PC-3 (cell line): ENCODE measurements at places on chromosomes 2 and 18. TPM values are rescaled to one million over a fixed set of nuclear protein-coding genes. Genes with fewer than 3 reads are reported as not detected.

DNA sequence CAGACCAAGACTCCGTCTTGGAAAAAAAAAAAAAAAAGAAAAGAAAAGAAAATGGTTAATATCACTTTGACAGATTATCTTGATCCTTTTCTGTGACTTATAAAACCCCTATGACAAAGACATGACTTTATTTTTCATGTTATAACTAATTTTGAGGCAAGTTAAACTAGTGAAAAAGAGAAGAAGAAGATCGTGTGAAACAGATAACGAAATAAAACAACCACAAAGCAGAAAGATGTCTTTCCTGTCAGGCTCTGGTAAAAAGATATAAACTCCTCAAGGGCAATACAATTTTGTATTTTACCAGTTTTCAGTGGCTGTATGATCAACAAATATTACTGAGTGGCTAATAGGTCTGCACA, 13.4 kb upstream of the RBMS1 start:
- H3K27ac ChIP-seq, result no peak overlapping the region
- no peak overlapping the region for H3K4me3 ChIP-seq
- H3K27me3 ChIP-seq, result no peaks in the 10 kb centered on the region
- peaks cover 7% of the 10 kb centered on the region; the same call in 1 of the 2 replicates for H3K4me1 ChIP-seq
- no peaks in the 10 kb centered on the region for H3K36me3 ChIP-seq

DNA sequence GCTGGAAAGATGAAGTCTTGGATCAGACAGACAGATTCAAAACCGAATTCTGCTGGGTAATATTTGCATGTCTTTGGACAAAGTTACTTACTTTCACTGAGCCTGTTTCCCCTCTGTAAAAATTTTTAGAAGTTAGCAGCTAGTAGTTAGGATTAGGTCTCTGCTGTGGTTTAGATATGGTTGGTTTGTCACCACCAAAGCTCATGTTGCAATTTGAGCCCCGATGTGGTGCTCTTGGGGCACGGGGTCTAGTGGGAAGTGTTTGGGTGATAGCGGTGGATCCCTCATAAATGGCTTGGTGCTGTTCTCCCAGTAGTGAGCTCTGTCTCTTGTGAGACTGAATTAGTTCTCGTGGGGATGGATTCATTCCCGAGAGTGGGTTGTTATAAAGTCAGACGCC, 38.9 kb upstream of the PNO1 start:
- no peak for DNase-seq
- H3K27me3 ChIP-seq, result no peaks in the 10 kb centered on the region
- no peak overlapping the region for H3K27ac ChIP-seq

- H3K36me3 ChIP-seq, result no peaks in the 10 kb centered on the region
- H3K27ac ChIP-seq, result no peak within 1 kb of the TSS
- DNase-seq, result peak; percentile 5
Observed at GRCh38 chr2:241188361-241189092, at the start of gene ANO7. Gene ANO7 (plus strand): TSS chr2:241188677. CDS start chr2:241190064, 1,387 bp downstream.

- no peak for DNase-seq
- no peak overlapping the region for H3K27ac ChIP-seq
- H3K36me3 ChIP-seq, result no peaks in the 10 kb centered on the region
- no peak overlapping the region for H3K4me3 ChIP-seq
- H3K27me3 ChIP-seq, result no peaks in the 10 kb centered on the region
Observed at GRCh38 chr2:111910609-111911277, 12.3 kb downstream of the MERTK start.

DNA sequence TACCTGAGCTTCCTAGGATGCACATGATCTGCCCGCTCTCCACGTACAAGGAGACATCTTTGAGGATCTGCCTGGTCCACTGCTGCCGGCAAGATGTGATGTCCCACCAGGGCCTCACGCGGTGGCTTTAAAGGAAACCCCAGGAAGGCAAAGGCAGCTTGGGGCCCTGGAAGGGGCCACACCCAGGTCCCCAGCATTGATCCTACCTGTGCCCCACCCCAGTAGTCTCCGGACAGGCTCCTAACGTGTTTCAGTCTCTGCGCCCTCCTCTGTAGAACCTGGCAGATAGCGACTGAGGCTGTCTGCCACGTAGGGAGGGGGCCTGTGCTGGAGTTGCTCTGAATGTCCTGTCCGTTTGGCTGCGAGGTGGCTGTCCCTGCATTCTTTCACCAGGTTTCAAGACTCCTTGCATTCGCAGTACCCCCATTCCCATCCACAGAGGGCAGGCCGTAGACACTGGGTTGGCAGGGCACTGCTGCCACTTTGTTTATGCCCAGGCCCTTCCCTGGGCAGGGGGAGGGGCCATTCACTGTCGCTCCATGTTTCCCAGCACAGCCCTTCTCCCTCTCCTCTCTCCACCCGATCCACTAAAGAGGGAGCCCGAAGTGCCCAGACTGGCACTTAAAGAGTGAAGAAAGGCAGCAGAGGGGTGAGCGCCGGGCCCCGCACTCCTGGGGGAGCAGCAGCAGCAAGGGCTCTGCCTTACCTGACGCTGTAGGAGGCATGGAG, 644 bp downstream of the ABCG5 start:
- H3K27me3 ChIP-seq, result no peaks in the 10 kb centered on the region
- no peak overlapping the region for H3K27ac ChIP-seq
- no peak for DNase-seq
- H3K36me3 ChIP-seq, result no peaks in the 10 kb centered on the region
- H3K4me3 ChIP-seq, result no peak overlapping the region

DNA sequence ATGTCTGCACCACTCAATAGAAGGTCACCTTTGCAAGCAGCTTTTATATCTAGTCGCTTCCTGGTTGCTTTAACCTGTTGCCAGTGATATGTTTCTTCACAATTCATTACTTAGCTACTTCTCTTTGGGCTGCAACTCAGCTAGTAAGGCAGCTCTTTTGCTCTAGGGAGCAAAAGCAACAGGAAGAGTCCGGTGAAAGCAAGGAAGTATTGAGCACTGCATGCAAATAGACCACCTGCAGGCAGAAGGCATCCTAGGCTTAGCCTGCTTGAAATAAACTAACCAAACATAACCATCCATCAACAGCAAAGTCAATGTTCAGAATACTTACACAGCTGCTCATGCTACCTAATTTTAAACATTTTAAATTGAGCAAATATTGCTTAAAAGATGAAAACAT, 529.2 kb upstream of the LINC00305 start:
- H3K4me3 ChIP-seq, result no peak overlapping the region
- no peaks in the 10 kb centered on the region for H3K36me3 ChIP-seq
- H3K4me1 ChIP-seq, result no peaks in the 10 kb centered on the region
- H3K27me3 ChIP-seq, result no peaks in the 10 kb centered on the region
- DNase-seq, result no peak

GRCh38 chr2:141676139-141676538, 454.7 kb downstream of the LRP1B start:
- no peak for DNase-seq
- no peaks in the 10 kb centered on the region for H3K36me3 ChIP-seq
- H3K4me3 ChIP-seq, result no peak overlapping the region
- no peaks in the 10 kb centered on the region for H3K27me3 ChIP-seq
- no peaks in the 10 kb centered on the region for H3K4me1 ChIP-seq

LYPD6 gene
- 1.9 and 2.4 TPM in 2 replicates for total RNA-seq

DNA sequence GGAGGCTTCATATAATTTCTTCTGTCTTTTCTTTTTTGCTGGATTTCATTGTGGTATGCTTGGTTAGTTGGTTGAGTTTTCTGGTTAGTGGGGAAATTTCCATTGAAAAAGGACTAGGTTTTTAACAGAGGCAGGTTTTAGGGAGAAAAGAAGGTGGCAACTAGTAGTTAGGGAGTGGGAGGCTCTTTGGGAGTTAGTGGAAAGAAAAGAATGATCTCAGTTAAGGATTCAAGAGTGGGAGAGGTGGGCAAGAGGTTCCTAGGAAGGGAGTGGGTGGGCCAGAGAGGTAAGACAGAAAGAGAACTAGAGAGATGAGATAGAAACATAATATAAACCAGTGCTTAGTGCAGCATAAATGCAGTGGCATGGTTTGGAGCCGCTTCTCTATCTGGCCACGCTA, 96.9 kb downstream of the SPTBN1 start:
- DNase-seq, result no peak
- H3K27ac ChIP-seq, result no peak overlapping the region
- no peaks in the 10 kb centered on the region for H3K36me3 ChIP-seq
- no peaks in the 10 kb centered on the region for H3K27me3 ChIP-seq
- H3K4me3 ChIP-seq, result no peak overlapping the region

- no peaks in the 10 kb centered on the region for H3K27me3 ChIP-seq
- H3K36me3 ChIP-seq, result no peaks in the 10 kb centered on the region
- H3K4me1 ChIP-seq, result no peaks in the 10 kb centered on the region
- H3K4me3 ChIP-seq, result no peak overlapping the region
Observed at GRCh38 chr2:16032282-16033031, 92.1 kb downstream of the MYCN start.

UGT1A8 gene
- 0.46 TPM in 1 of 2 replicates, not detected in the other for total RNA-seq
